CD4-positive, alpha-beta T cell treated with Interleukin-12 subunit alpha and Interleukin-12 subunit beta, for 1 hour (primary cell): ENCODE measurements at places on chromosomes 5 and 9.

GRCh38 chr5:43225649-43226245 lies 33.7 kb downstream of the NIM1K start:
- no peak for DNase-seq

DNA sequence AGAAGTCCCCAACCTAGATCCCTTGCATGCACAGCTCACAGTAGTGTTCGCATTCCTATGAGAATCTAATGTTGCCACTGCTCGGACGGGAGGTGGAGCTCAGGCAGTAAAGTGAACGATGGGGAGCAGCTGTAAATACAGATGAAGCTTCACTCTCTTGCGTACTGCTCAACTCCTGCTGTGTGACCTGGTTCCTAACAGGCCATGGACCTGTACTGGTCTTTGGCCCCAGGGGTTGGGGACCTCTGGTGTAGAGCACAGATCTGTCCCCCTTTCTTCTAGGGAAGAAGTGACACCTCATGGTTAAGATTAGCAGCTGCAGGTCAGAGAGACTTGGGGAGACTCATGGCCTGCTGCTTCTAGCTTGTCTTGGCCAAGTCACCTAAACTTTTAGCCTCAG lies 7.1 kb downstream of the ARHGEF28 start:
- DNase-seq: no peak

DNA sequence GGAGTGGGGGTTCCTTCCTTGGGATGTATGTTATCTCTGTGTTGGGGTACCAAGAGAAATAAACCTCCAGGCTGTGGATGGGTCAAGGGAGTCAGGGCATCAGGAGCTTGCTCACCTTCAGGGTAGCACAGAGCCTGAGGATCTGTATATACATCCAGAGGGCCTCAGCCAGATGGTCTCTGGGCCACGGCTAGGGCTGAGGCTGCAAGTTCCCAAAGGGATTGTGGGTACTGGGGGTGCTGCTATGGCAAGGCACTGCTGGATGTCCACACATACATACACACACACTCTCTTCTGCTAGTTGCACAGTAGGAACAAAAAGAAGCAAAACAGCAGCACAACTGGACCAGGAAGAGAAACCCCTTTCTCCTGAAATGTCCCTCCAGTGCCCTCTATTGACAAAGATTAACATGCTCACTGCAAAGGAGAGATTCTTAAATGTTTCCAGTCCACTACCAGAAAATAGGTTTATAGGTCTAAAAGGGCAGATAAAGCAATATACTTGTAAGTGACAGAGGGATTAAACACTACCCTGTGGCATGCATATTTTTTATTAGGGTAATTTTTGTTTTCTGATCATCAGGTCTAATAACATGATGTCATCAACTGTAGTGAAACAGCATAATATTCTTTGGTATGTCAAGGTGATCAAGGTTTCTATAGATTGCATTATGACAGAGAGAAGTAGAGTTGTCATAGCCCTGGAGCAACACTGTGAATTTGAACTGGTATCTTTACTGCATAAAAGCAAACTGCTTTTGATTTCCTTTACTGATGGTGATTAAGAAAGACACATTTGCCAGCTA lies 56.3 kb upstream of the KCNN2 start:
- DNase-seq: no peak

GRCh38 chr9:21549251-21549765 lies 67.2 kb upstream of the IFNE start:
- DNase-seq: no peak

DNA sequence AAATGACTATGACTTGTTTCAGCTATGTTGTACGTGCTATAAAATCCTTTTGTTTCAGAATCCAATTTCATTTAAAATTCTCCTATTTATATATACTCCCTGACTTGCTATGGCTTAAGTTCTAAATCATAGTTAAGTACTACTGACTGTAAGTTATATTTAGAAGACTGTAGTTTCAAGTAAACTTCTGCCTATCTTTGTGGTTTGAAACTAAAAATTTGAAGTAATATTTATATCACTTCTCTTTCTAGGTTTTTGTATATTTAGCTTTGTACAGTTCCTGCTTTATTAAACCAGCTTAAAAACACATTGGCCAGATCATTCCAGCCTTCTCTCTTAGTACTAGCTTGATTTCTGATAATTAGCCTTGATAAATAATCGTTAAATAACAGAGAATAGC lies 196.3 kb downstream of the MLLT3 start:
- DNase-seq: no peak

DNA sequence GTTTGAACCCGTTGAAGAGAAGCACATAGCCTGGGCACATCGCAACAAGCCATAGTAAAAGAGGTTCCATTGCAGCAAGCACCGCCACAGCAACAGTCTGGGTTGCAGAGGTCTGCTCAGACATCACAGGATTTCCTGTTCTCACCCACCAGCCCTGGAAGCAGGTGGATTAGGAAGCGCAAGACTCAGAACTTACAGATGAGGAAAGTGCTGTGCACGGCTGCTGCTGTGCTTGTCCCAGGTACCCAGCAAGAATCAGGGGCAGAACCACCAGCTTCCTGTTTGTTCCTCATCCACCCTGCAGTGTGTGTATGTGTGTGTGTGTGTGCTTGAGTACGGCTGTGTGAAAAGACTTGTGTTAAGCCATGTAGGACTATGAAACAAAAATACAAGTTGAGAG lies 124.7 kb upstream of the IRX2 start:
- no peak for DNase-seq

DNA sequence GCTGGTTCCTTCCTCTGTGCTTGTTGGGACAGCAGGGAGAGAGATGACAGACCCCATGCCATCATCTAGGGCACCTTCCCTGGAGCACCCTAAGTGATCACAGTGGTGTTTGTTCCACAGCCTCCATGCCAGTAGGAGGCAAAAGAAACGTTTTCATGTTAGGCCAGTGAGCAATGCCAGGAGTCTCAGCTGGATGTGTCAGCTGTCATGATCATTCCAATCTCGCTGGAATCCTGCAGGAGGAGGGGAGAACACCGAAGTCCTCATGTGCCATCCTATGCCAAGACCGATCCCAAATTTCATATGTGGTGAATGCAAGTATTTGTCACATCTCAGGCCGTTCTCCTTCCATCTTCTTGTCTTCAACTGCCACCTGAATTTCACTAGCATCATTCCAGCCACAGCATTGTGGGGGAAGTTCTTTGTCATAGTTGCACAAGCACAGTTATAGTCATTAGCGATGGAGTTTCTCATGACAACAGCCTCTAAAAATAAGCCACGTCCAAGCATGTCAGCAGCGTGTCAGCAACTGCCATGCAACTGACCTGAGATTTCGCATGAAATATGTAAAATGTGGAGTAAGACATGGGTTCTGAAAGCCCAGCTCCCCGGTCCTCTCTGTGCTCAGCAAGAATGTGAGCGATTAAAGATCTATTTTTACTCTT lies 97.2 kb upstream of the DNAH5 start:
- DNase-seq: no peak

DNA sequence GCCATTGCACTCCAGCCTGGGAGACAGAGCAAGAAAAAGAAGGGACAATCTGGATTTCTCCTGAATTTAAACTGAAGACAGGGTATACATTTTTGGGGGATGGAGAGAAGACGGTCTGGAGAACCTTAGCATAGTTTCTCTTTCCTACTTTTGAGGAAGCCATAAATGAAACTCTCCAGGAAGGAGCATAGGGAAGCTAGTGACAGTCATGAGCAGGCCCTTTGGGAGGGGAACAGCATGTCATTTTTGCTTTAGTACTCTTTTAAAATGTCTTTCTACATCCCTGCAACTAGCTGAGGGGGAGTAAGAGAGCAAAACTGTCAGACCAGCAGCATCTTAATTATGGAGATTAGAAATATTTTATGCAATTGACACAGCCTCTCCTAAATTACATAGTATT lies 8.2 kb upstream of the SLC44A1 start:
- DNase-seq: no peak

DNA sequence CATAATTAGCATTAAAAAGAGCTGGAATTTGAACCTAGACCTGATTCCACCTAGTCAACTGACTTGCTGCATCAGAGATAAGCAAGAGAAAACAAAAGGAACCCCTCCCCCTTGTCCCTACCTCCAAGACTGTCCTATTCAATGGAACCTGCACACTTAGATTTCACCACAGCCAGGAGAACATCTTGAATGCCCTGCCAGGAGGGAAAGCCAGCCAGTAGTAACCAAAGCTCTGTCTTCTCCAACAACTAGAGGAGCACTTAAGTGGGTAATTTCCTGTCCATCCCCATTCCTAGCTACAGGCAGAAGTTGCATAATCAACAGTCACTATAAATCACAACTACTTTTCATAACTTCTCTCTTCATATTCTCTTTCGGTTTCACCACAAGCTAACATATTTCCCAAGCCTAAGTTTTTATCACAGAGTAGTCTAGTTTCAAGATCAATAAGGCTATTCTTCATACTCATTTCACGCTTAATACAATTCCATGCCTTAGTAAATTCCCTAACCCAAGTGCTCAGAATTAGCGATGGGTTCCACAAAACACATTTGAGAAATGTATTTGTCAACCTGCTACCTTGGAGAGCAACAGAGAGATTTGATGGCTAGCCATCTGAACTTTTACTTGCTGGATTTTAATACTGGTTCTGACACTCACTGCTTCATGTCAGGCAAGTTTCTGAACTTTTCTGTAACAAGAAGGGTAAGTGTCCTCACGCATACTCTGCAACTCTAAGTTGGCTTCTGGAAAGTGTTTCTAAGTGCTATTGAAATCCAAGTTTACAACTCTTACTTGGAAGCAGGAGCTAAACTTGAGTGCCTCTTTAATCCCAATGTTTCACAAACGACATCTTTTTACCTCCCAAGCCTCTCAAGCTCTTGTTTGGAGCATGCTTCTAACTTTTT lies 2.0 kb downstream of the DENND1A start:
- DNase-seq: no peak

GRCh38 chr9:78031444-78031892 lies at the start of gene GNAQ:
GNAQ (minus strand) TSS chr9:78031811; CDS start chr9:78031235, 576 bp downstream.
- no peak for DNase-seq

GRCh38 chr9:88388203-88388885 lies at the start of gene SPIN1:
SPIN1 (plus strand) TSS chr9:88388444; CDS start chr9:88426540, 38,096 bp downstream.
- DNase-seq: peak; percentile 90

DNA sequence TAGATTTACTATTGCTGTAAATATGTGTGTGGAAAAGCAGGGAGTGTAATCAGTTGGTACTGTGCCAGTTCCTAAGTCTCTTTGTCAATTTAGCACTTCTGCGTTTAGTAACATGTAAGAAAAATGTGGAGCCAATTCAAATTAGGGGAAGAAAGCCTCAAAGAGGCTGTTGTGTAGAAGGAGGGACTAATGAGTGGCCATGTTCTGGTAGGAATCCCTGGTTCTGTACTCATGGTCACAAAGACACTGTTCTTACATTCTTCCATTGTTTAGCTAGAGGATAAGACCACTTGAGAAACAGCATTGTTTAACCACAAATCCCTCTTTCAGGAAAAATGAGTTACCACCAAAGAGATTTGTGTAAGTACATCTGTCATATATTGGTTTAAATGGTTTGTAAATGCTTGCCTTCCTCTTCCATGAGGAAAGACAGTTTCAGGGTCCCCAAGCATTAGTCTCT lies 14.9 kb downstream of the ARHGEF28 start:
- DNase-seq: no peak

DNA sequence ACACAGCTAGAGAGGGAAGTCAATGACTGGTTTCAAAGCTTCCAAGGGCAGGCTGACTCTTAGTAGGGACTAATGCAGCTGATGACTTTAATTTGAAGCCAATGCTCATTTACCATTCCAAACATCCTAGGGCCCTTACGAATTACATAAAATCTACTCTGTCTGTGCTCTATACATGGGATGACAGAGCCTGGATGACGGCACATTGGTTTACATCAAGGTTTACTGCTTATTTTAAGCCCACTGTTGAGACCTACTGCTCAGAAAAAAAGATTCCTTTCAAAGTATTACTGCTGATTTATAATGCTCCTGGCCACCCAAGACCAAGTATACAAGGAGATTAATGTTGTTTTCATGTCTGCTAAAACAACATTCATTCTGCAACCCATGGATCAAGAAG lies 74.1 kb downstream of the DAP start:
- DNase-seq: no peak

GRCh38 chr5:96384353-96384752 lies 48.7 kb downstream of the PCSK1 start:
- no peak for DNase-seq

DNA sequence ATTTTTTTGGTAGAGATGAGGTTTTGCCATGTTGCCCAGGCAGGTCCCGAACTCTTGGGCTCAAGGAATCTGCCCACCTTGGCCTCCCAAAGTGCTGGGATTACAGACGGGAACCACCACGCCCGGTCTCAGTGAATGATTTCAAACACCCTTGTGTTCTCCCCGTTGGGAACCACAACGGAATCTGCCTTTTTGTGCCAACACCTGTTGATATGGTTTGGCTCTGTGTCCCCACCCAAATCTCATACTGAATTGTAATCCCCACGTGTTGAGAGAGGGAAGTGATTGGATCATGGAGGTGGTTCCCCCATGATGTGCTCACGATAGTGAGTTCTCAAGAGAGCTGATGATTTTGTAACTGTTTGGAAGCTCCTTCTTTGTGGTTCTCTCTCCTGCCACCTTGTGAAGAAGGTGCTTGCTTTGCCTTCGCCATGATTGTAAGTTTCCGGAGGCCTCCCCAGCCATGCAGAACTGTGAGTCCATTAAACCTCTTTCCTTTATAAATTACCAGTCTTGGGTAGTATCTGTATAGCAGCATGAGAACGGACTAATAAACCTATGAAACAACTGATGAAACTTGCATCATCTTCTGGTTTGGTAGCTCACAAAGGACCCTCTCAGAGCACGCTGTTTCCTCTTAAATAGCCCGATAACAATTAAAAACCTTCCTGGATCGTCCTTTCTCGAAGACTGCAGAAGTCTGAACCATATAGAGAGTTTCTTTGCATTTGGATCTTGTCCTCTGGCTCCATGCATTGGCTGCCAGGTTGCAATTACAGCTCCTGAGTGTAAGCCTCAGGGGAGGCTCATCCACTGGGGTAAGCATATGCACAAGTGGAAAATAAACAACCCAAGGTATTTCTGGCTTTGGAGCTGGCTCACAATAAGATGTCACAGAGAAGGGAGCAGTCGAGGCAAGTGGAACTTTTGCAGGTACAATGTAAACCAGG lies 91.5 kb downstream of the SPRY4 start:
- DNase-seq: no peak

- no peak for DNase-seq
Observed at GRCh38 chr5:137761566-137761965, 7.4 kb upstream of the HNRNPA0 start.
